ENCODE measurements at places on chromosomes 3 and 15.

- peak; percentile 44 for DNase-seq
Observed at GRCh38 chr3:23948761-23949160, 3.7 kb downstream of the NR1D2 start.

GRCh38 chr3:52982839-52983238 is 63.0 kb downstream of the SFMBT1 start:
- DNase-seq, result no peak

DNA sequence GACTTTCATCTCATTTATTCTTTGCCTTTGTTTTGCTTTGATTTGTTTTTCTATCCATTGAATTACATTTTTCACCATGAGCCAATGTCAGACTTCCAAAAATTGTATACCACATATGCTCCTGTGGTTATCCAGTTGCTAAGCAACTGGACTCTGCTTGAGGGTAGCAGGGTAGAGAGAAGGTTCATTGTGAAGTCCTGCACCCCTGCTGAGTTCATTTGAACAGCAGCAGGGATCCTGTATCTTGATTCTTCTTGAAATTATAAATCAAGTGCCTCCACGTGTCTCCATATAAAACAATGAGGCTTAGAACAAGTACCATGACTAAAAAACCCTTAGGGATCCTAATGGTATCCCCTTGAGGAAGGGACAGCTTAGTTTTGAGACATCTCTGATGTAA is 449.3 kb downstream of the ROBO2 start:
- peak; percentile 2 for DNase-seq

DNA sequence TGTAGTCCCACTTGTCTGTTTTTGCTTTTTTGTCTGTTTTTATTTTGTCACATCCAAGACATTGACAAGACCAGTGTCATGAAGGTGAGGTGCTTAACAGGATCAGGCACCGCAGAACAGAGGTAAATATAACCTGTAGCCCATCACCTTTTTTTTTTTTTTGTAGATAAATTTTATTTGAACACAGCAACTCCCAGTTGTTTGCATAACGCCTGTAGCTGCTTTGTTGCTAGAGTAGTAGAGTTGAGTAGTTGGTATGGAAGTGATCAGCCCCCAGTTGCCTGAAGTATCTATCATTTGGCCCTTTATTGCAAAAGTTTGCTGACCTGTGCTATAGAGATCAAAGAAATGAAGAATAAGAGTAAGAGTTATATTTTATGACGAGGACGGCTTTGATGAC is 135.0 kb downstream of the TCF12 start:
- no peak for DNase-seq

GRCh38 chr15:67349634-67350033 is 95.0 kb downstream of the IQCH start:
- DNase-seq, result no peak

GRCh38 chr3:43273416-43273815 is 12.9 kb upstream of the SNRK start:
- no peak for DNase-seq

DNA sequence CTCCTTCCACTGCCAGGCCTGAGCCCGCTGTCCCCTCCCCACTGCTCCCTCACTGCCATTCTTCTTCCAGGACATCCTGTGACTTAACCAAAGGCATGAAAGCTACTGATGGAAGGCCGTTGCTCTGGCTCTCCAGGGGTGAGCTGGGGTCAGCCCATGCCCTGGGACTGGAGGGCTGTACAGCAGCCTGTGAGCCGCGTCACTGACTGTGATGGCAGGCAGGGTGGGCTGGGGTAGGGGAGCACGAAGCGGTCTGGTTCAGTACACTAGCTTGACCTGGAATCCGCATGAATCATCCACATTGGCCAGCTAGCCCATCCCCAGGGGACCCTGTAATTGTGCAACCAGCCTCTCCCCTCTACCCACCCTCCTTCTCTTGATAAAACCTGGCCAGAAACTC is 30.8 kb downstream of the CORO2B start:
- peak; percentile 74 for DNase-seq

- no peak for DNase-seq
Observed at GRCh38 chr3:152623286-152623911, 211.5 kb upstream of the P2RY1 start.

DNA sequence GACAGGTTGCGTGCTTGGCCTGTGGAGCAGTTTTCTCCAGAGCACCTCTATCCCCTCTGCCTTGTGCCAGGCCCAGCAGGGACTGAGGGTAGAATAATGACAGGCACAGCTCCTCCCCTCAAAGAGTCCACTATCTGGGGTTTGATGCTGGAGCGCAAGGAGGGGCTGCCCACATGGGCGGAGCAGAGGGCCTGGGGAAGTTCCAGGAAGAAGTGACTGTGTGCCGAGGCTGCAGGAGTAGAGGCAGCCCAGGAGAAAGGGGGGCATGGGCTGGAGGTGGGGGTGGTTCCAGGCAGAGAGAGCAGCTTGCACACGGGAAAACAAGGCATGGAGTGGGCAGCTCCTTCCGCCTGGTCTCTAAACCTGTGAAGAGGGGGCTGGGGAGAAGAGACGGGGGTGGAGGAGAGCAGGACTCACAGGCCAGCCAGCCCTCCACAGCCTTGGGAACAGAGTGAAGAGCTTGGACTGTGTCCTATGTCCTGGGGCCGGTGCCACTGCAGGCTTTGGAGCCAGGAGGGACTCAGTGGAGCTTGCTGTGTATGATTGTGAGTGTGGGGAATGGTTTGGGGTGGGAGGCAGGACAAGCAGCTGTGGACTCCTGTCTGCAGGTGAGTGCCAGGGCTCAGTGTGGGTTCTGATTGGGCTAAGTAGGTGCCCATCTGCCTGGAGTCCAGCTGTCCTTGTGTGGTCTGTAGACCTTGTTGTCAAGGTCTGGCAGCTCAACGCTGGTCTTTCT is 48.1 kb downstream of the APBA2 start:
- DNase-seq, result no peak

Data from choroid plexus epithelial cell (primary cell).